ENCODE measurements at places on chromosomes 6 and 20.
A peak's percentile ranks its signal among the peaks of the same experiment; 100 is the strongest.

GRCh38 chr20:21149344-21149743 is 23.5 kb downstream of the KIZ start:
- no peak for DNase-seq

- peak; percentile 89 for DNase-seq
Observed at GRCh38 chr6:32968867-32969684, 682 bp downstream of the BRD2 start.

GRCh38 chr6:36491378-36491965 is 48.7 kb downstream of the KCTD20 start:
- DNase-seq = no peak

DNA sequence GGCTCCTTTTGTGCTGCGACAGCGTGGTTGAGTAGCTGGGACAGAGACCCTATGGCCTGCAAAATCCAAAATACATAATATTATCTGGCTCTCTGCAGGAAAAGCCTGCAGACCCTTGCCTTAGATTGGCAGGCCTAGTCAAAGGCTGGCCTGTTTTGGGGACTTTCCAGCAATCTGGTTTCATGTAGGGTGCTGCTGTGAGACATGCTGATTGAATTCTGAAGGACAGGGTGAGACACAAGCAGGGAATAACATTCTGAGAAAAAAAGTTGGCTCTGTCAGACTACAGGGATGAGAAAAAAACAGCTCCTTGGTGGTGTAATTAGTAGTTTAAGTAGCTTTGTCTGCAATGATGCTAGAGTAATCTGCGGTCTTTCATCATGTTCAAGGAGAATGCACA is 402.7 kb upstream of the AGPAT4 start:
- no peak for DNase-seq

DNA sequence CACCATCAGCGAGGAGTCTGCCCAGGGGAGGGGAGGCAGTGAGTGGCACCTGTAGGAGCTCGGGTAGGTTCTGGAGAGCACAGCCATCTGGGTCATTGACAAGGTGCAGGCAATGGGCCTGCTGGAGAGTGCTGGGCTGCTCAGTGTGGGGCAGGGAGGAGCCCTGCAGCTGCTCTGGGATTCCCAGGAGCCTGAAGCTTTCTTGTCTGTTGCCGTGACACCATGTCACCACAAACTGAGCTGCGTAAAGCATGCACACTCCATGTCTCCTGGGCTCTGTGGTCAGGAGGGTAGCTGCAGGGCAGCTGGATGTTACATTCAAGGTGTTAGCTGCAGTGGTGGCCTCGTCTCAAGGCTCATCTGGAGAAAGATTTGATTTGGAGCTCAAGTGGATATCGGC is 4.5 kb upstream of the SLC22A1 start:
- no peak for DNase-seq

- no peak for DNase-seq
Observed at GRCh38 chr20:46178891-46179290, 60.8 kb downstream of the CD40 start.

DNA sequence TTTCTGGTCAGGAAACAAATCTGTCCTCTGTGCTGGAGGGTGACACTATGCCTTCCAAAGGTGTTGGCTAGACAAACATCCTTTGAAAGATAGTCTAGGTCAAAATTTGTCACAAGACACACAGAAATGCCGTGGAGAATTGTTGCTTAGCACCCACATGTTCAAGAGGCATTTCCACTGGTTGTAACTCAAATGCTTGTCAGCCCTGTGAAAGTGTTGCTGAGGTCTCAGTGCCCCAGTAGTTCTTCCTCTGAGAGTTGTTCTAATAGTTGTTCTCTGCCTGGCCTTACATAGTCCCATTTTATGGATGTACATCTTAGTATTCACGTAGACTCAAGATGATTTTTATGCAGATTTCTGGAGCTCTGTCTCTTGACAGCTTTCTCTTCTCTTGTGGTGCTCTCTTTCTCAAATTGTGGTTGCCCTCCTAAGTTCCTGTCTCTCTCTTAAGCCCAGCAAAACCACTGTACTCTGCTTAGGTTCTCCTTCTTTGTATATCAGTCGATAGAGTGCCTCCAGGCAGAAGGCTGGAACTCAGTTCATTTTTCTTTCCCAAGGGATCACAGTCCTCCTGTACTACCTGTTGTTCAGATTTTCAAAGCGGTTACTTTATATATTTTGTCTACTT is 39.5 kb upstream of the REV3L start:
- DNase-seq = no peak

DNA sequence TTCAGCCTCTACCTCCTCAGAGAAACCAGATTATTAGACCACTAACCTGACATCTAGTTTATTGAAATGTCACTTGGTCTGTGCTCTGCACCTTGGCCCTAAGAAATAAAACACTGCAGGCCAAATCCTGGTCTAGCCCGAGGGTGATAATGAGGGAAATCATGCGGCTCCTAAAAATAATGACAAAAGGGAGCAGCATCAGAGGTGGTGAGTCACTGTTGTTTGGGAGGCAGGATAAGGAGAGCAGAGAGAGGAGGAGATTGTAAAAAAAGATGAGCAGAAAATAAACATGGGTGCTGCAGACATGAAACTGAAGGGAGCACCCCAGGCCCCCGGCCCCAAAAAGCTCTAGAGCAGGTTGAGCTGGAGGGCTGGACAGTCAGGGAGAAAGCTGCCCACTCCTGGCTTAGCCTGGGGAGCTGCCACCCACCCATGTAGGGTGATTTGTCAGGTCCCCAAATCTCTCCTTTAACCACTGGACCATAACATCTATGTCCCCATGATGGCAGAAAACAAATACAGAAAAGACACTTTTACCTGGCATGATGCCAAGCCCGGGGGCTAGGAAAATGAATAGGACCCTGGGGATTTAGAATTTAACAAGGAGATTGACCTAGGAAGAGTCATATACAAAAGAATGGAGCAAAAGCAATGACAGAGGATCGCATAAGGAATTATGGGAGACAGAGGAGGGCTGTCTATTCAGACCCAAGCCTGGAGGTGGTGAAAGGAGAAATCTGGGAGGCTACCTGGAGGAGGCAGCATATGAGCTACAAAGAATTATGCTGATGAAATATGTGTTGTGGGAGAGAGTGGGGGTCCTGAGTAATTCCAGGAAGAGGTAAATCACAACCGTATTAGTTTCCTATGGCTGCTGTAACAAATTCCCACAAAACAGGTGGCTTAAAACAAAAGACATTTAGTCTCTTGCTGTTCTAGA is 103.7 kb downstream of the SNAP25 start:
- DNase-seq = no peak

DNA sequence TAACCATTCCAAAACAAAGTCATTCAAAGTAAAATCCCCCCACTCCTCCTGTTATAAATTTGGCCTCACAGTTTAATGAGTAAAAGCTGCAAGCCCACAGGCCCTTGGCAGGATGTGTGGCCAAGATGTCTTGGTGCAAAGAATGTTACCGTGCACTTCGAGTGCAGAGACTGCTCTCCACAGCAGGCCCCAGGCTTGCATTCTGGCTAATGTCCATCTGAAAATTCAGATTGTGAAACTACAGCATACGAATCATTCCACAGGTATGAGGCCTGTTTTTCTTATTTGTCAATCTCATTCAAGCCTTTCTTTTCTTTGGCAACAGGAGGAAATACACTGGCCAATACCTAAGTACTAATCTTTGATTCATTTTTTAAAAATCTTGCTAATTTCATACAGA is 7.1 kb downstream of the RPS6KA2 start:
- DNase-seq = no peak

DNA sequence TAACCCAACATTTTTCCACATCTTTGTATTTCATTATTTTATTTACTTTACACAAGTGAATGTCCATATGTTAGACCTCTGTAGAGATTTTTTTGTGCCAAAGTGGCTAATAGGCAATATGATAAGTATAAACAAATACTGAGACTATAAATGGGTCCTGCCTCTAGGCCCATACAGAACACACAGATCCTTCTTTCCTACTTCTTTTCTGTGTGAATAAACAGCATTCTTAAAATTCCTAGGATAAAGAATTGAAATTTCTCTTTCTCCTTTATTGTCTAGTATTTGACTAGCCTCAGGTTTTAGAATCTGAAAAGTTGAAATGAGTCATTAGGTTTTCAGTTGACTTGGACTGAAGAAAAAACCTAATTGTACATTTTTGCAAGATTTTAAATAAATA is 46.3 kb upstream of the HS3ST5 start:
- no peak for DNase-seq

DNA sequence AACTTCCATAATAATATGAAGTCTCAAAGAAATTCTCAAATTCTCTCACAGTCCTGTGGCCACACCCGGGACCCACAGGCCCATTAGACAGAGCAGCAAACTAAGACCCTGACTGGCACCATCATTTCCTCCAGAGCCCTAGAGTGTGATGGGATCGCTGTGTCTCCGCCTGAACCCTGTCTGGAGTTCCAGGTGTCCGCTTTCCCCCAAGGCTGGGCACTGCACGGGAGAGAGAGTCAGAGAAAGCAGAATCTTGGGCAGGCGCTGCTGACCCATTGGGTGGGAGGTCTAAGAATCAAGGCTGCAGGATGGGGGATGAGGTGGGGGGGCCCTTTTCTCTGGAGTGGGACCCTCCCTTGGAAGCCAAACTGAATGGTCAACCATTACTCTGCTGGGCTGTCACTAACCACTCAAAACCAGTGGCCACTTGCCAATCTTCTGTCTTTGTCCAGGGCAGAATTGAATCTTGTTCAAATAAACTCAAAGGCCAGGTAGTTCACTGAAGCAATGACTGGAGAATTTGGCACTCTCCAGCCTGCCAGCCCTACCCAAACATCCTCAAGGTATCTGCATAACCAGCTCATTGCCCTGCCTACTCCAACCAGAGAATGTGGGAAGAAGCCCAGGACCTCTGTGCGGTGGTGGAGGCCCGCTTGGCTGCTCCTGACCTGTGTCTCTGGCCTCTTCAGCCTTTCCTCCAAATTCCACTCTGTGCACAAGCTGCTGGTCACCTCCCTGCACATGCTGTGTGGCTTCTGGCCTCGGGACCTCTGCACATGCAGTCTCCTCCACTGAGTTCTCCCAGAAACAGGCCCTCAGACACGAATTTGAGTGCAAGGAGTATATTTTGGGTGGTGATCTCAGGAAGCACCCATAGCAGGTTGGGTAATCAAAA is 141.1 kb downstream of the CEBPB start:
- no peak for DNase-seq

DNA sequence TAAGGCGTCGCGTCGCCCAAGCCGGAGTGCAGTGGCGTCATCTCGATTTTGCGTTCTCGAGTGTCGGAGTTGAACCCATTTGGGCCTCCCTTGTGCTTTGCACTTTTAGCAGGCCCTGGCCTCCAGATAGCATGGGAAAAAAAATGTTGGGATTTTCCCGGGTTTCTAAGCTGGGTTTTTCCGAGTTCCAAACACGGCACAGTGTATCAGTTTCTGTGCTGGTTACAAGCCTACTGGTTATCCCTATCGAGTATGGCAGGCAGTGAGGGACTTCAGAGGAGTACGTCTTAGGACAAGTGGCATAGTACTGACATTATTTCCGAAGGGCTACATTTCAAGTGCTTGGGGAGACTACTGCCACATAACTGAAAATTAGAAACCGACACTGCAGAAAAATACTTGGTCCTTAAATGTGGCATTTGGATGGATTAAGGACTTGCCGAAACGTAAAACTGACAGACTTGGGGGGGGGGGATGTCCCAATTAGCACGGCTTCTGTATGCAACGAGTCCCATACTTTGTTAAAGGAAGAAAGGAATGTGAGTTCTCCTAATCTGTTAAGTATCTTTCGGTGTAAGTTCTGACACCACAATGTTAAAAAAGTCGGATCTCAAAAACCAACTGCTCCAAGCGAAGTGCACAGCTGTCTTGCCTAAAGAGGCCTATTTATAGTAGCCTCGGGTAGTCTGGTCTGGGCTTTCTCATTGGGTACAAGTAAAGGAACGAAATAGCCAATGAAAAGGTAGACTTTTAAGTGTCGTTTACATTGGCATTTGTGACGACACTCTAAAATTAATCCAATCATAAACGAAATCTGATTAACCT is 70.2 kb downstream of the HFE start:
- DNase-seq = peak; percentile 92

- DNase-seq = no peak
Observed at GRCh38 chr20:62754122-62754990, 41.9 kb upstream of the MRGBP start.

- DNase-seq = no peak
Observed at GRCh38 chr6:23179994-23180393, 610.6 kb downstream of the HDGFL1 start.

DNA sequence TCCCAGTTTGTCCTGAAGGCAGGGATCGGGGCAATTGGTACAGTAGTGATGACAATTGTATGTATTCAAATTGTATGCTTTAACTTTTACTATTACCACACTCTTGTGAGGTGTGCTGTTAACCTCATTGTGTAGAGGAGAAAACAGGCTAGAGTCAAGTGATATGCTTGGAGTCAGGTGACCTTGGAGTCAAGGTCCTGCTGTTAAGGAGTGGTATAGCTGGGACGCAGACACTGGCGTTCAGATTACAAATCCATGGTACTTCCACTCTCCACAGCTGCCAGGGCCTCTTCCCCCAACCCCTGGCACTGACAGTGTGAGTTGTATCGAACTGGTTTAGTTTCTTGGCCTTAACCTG is 10.5 kb downstream of the CNPY3 start:
- no peak for DNase-seq

DNA sequence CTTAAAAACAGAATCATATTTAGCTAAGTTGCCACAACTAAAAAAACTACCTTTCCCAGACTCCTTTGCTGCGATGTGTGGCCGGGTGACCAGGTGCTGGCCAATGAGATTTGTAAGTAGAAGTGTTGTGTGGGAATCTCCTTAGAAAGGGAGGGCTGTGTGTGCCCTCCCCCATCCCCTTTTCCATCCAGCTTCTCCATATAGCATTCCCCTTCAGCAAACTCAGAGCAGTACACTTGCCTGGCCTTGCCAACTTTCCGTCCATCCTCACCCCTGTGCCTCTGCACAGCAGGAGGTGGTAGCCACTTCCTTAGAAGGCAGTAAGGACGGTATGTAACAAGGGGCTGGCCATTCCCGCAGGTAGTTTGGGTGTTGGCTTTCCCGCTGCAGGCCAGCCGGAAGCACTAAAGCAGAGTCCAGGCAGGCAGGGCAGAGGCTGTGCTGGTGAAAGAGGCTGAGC is 22.3 kb upstream of the KCNK16 start:
- DNase-seq = no peak

DNA sequence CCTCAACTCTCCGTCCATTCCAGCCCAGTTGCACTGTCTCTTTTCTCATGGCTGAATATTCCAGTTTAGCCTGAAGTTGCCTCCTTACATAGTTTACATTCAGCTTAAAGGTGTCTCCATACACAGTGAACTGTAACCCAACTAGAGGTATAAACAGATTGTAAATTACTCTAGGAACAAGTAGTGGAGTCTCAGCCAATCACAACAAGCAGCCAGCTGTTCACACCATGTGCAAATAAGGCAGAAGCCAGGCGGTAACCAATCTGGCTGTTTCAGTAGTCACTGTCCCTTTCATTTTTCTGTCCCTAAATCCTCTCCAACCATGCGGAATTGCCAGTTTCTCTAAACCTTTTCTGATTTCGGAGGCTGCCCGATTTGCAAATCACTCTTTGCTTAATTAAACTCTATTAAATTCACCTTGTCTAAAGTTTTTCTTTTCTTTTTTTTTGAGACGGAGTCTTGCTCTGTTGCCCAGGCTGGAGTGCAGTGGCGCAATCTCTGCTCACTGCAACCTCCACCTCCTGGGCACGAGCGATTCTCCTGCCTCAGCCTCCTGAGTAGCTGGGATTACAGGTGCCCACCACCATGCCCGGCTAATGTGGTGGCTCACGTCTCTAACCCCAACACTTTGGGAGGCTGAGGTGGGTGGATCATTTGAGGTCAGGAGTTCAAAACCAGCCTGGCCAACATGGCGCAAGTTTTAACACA is 37.6 kb upstream of the GFOD1 start:
- DNase-seq = no peak

GRCh38 chr6:45835721-45836437 is 179.8 kb downstream of the CLIC5 start:
- no peak for DNase-seq

Data from KG1 (cell line).